Stimulated activated CD4-positive, alpha-beta T cell treated with anti-CD3 and anti-CD28 coated beads, Interleukin-1b, Interleukin-23, amount 100 ng/mL, for 4 hours (primary cell): ENCODE measurements at places on chromosomes 6 and 20.

- DNase-seq, result no peak
Measured at GRCh38 chr6:23424584-23424983, 701.4 kb upstream of the NRSN1 start.

- no peak for DNase-seq
Measured at GRCh38 chr6:18168264-18168663, 13.0 kb downstream of the KDM1B start.

- no peak for DNase-seq
Measured at GRCh38 chr6:136405420-136406029, 115.9 kb upstream of the BCLAF1 start.

GRCh38 chr6:159110748-159111147 is 58.5 kb upstream of the FNDC1 start:
- no peak for DNase-seq

DNA sequence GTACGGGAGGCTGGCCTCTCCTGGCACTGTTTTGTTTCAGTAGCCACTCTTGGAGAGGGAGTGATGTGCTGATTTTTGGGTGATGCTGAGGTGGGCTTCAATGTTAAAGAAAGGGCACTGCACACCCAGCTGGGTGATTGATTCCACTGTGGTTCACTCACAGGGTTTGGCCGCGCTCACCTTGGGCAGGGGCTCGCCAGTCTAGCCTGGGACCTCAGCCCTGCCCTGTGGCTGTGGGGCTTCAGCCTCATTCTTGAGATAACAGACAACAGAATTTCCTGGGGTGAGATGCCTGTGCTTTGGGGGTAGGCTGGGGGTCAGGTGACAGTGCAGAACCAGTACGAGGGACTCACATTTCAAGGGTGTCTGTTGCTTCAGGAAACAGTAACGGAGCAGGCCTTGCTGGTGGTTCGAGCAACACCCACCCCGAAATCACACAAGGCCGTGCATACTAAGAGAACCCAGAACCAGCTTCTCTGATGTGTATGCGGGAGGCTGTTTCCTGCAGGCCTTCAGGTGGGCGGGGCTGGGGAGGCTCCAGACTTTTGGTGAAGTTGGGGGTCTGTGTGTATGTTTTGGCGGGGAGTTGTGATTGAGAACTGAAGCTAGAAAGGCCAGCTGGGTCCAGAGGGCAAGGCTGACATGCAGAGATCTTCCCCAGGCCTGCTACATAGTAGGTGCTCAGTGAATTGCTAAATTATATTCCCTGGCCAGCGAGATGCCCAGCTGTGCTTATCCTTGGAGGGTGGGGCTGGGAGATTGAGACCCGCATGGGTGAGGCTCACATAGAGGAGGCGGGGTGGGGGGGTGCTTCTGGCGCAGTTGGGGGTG is 154.2 kb upstream of the RNF24 start:
- no peak for DNase-seq

DNA sequence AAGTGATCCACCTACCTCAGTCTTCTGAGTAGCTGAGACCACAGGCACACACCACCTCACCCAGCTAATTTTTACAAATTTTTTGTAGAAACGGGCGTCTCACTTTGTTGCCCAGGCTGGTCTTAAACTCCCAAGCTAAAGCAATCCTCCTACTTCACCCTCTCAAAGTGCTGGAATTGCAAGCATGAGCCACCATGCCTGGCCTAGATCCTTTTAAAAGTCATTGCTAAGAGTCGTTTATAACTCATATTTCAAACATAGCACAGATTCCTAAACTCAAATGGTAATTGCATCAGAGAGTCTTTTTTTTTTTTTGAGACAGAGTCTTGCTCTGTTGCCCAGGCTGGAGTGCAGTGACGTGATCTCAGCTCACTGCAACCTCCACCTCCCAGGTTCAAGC is 7.7 kb upstream of the SAMHD1 start:
- DNase-seq, result no peak

GRCh38 chr6:43175676-43176422 is 4.8 kb downstream of the SRF start:
- DNase-seq, result no peak

DNA sequence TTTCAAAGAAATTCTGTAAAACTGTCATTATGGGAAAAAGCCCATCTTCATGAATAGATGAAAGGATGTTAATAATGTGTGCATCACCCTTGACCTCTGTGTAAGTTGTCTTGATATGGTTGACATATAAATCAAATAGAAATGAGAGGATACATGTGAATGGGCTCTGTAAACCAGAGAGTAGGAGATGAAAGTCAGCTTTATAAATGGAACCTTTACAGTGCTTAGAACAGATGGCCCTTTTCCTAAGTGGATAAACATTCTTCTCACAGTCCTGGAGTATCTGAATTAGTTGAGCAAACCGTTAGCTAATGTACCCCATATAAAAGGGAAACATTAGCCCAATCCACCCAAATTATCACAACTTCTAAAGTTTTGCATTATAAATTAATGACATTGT is 57.5 kb downstream of the MYLK4 start:
- DNase-seq, result no peak

GRCh38 chr6:135759831-135760230 is 91.7 kb upstream of the PDE7B start:
- DNase-seq, result no peak

DNA sequence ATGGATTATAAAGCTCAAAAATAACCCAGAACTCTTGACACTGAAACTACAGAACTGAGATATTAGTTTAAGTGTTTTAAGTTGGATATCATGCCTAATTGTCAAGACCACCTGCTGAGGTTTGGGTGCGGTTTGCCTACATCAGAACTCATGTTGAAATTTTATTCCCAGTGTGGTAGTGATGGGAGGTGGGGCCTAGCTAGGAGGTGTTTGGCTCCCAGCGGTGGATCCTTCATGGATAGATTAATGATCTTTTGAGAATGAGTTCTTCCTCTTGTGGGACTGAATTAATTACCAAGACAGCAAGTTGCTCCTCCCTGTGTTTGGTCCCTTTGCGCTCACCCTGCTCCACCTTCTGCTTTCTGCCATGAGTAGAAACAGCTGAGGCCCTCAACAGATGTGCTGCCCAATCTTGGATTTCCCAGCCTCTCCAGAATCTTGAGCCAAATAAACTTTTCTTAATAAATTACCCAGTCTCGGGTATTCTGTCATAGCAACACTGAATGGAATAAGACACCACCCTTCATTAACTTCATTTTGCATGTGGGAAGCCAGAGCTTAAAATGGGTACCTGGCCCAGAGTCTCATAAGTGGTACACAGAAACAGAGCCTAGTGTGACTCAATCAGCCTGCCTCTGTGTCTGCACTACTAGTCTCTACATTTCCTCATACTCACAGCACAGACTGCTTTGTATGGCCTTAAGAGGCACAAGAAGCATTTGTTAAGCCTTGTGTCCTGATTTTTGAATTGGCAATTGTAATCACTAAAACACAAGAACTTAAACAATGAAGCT is 158.4 kb downstream of the IBTK start:
- DNase-seq, result no peak

- DNase-seq, result no peak
Measured at GRCh38 chr6:56741472-56741871, 98.8 kb upstream of the DST start.

DNA sequence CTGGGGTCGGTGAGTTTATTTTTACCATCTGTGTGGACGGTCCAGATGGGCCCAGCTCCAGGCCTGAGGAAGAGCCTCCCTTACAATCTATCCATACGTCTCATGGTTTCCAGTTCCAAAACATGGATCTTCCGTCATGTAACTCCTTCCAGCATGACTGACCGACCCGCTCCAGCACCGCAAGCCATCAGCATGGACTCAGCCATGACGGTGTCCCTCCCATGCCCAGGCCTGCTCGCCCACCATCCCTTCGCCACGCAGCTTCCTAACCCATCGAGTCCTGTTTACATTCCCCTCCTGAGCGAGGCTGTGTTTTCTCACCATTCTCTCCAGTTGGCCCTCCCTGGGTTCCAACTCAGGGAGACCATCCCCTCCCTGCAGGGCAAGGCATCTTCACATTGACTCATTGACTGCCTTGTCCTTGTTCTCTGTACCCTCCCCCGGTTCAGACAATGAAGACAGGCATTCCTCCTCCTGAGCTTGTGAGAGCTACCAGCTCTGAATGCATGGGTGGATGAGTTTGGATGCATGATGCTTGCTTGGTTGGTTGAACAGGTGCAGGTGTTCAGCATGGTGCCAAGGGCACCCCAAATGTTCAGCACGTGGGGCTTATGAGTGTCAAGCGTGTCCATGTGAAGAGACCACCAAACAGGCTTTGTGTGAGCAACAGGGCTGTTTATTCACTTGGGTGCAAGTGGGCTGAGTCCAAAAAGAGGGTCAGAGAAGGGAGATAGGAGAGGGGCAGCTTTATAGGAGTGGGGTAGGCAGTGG is 235.8 kb downstream of the SMOC2 start:
- DNase-seq, result no peak

GRCh38 chr6:156502969-156503504 is 274.1 kb upstream of the ARID1B start:
- DNase-seq, result no peak

DNA sequence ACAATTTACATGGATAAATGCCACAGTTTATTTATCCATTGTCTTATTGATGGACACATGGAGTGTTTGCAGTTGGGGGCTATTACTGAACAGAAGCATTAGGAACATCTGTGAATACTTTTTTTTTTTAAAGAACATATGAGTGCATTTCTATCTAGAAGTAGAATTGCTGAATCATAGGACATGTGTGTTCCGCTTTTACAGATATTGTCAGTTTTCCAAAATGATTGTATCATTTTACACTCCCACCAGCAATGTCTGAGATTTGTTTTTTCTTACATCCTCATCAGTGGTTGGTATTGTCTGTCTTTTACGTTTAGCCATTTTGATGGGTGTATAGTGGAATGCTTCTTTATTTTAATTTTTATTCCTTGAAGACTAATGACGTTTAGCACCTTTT is 42.0 kb upstream of the ASIP start:
- DNase-seq, result no peak

GRCh38 chr6:83370567-83370966 is 60.3 kb downstream of the ME1 start:
- no peak for DNase-seq

GRCh38 chr20:32010666-32011065 is 428 bp downstream of the CCM2L start:
- no peak for DNase-seq

DNA sequence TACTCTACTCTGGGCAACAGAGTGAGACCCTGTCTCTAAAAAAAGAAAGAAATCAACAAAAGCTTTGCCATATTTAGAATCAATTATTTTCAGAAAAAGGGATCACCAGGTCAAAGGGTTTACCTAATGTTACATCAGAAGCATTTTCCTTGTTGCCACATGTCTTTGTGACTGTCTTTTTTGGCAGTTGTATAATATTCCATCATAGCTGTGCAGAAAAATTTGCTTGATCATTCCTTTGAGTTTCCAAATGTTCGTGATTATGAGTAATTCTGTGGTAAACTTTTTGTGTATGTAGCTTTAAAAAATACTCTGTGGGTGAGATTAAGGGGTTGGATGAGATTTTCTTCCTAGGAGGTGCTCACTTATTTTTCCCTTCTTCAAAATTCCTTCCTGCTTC is 26.4 kb downstream of the PNPLA1 start:
- no peak for DNase-seq
